Activated naive CD4-positive, alpha-beta T cell treated with anti-CD3 and anti-CD28 coated beads, Interleukin-2, amount 50 U/mL, for 16 hours (primary cell): ENCODE measurements at places on chromosomes 3 and 15.
A peak's percentile ranks its signal among the peaks of the same experiment; 100 is the strongest.

DNA sequence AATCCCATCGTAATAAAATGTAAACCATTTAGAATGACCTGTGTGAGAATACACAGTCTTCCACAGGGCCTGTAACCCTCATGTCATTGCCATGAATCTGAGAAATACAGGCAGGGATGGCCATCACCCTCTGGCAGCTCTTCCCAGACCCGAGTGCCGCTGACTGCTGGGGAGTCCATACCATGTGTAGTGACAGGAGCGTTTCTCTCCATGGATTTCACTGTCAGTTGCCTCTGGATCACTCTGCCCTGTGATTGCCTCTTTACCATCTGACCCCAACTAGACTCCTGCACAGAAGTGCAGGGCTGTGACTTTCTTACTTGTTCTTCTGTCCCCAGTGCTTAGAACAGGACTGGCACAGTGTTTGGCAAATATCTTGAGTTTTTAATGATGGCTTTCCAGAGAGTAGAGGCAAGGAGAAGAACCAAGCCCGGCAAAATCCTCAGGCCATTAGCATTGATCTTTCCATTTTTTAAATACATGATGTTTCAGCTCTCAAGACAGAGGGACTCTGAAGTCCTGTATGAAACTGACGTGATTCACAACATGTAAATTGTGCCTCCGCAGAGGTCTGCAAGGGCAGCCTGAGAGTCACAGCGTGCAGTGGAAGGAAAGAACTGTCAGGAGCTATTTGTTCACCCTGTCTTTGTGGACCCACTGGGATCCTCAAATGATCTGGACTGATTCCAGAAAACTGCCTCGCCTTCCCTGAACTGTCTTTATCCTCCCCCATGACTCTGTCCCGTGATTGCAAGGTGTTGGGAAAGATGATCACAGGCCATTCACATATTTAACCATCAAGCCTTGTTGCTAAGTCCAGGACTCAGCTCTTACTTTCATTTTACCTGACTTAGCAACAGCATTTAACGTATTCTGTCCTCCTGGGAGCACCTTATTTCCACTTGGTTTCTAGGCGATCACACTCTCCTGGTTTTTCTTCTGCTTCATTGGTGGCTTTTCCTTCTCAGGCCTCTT, 354.9 kb downstream of the EPHB1 start:
- DNase-seq = no peak

DNA sequence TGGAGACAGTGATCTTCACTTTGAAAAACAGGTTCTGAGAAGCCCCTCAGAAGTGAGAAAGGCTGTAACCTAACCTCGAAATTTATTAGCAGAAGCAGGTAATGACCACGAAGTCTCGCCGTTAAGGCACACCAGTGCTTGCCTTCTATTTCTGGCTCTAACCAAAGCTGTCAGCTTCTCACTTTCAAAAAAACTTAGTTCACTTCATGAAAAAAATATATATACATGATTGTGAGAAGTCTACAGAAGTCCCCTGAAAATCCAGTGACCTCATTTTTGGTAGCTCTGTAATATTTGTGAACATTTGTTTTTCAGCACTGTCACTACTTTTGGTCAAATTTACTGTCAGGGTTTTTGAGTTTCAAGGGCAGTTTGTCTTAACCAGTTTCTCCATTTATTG, 19.1 kb upstream of the AKAP13 start:
- no peak for DNase-seq

DNA sequence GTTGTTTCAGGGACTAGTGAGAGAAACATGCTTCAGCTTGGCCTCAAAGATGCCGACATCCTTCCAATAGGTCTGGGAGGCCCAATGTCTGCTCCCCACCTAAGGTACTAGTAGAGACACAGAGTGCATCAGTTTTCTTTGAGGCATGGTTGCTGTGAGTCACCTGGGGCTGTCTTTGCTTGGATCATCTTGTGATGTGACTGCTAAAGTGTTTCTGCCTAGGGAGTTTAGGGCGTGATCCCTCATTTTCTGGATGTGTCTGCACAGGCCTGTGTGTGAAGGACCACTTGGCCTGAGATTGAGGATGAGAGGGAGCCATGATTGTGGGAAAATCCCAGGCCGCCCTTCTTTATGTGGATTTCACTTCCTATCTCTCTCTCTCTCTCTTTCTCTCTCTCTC, 4.8 kb downstream of the GASK1A start:
- no peak for DNase-seq

DNA sequence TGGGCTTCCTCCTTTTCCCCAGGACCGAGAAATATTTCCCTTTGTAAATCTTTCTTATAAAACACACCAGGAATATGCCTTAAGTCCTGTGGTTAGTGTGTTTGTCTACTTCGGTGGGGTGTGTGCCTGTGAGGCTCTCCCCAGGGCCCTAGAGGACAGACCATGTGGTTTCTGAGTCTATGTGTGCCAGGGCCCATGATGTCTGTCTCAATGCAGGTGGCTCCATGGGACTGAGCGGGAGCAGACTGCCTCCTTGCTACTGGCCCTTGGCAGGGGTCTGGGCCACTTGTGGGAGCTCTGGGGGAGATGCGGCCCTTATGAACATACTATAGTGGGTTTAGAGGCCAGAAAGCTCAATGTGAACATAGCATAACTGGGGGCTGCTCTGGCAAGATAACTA, 37.6 kb downstream of the SCN5A start:
- no peak for DNase-seq

GRCh38 chr3:77939726-77940125, 899.8 kb downstream of the ROBO2 start:
- no peak for DNase-seq

- no peak for DNase-seq
These were observed 141.1 kb upstream of the SETMAR start for GRCh38 chr3:4162096-4162495.

- no peak for DNase-seq
These were observed 175.1 kb upstream of the CTNNB1 start for GRCh38 chr3:41024031-41024836.

DNA sequence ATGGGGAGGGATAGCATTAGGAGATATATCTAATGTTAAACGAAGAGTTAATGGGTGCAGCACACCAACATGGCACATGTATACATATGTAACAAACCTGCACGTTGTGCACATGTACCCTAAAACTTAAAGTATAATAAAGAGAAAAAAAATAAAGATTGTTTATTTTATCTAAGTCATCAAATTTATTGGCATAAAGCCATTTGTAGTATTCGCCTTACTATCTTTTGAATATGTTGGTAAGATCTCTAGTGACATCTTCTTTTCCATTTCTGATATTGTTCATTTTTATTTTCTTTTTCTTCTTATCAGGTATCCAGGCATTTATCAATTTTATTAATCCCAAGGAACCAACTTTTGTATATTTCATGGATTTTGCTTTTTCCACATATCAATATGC, 5.8 kb upstream of the ABHD5 start:
- DNase-seq = no peak

GRCh38 chr15:67783303-67783702, 42.0 kb upstream of the SKOR1 start:
- DNase-seq = peak; percentile 28
